ENCODE measurements at places on chromosomes 5 and 9.

GRCh38 chr9:69325409-69326212 is 596 bp downstream of the ENTREP1 start:
- no peak for DNase-seq

GRCh38 chr5:131684051-131684450 is 49.0 kb upstream of the RAPGEF6 start:
- DNase-seq, result no peak

- DNase-seq, result no peak
Measured at GRCh38 chr5:73214306-73214705, 41.3 kb downstream of the TMEM174 start.

GRCh38 chr9:78253285-78253684 is 17.4 kb downstream of the CEP78 start:
- DNase-seq, result no peak

- DNase-seq, result no peak
Measured at GRCh38 chr5:25009063-25009462, 364.3 kb upstream of the CDH10 start.

- no peak for DNase-seq
Measured at GRCh38 chr5:32476891-32477290, 32.4 kb upstream of the ZFR start.

DNA sequence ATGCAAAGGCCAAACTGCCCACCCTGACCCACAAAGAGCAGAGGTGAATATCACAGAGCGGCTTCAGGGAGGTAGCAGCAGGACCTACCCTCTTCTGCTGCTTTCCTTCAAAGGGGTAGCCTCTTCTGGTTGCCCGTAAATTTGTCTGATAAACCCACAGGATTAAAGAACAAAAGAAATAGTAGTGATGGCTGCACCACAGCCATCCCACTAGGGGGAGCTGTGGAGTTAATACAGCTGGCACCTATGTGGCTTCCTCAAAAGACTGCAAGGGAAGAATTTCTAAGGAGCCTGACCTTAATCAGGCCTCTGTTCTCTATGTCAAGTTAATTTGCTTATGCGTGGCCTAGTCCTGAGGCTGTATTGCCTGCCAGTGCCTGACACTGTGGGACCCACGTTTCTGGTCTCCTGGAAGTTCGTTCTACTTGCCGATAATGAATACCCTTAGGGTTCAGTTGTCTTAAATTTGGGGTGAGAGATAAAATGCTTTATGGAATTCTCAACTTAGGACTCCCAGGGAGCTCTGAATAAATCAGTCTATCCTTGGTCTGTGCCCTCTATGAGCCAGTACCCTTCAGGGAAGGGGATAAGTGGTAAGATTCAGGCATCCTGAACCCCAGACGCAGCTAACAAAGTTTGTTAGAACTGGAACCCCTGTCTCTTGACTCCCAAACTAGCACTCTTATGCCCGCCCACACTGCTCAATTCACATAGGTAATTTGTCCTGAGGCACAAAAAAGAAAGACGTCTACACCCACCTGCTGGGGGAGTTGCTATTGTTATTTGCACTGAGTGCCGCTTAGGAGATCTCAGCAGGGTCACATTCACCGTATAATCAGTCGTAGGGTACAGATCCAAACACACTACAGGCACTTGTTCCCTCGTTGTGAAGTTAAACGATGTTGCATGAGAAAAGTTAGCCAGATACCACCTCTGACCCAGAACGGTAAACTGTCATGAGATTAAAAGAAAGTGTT is 77.1 kb downstream of the SUSD1 start:
- peak; percentile 23 for DNase-seq

GRCh38 chr5:10854506-10855277 is 93.7 kb upstream of the DAP start:
- no peak for DNase-seq

DNA sequence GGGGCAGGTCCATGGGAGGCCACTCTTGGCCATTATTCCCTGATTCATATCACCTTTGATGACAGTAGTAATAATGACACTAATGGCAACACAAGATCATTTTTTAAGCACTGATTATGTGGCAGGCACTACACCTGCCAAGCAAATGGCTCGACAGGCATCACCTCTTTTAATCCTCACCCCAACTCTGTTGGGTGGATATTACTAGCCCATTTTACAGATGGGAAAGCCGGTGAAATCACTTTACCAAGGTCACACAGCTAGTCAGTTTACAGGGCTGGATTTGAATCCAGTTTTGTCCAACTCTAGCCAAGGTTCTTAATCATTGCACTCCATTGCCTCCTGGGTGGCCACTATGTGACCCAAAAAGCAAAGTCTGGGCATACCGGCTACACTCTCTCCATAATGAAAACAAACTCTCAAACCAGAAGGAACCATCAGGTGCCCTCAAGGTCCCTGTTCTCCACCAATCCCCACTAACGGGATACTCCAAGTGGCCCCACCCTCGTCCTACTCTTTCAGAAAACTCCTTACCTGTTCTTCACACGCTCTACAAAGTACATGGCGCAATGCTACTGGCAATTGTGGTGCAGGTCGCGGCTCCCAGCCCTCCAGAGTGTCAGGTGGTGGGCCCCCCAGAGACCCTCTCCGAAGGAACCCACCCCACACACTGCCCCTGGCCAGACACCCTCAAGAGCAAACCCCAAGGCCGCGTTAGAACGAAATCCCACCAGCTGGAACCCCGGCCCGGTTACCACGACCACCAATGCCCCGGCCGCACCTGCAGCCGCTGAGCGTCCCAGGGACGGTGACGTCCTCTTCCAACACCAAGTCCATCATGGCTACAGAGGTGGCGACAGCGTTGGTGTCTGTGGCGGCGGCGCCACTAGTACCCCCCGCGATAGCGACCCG is 572 bp downstream of the CDK5RAP2 start:
- no peak for DNase-seq

DNA sequence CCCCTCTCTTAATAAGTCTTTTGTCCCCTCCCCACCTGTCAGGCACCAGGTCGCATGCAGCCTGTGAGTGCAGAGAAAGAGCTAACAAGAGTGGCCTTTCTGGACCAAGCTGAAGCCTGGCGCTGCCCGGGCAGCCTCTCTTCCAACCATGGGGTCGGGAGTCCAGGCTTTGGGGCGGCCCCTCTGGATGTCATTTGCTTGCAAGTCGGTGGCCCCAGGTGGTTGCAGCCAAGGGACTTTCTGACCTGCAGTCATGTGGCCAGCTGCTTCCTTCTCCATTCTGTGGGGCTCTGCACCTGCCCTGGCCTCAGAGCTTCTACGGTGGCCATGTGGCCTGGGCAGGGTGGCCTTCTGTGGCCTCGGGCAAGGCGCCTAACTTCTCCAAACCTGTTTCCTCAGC is 159.7 kb downstream of the DAB2IP start:
- DNase-seq, result no peak

DNA sequence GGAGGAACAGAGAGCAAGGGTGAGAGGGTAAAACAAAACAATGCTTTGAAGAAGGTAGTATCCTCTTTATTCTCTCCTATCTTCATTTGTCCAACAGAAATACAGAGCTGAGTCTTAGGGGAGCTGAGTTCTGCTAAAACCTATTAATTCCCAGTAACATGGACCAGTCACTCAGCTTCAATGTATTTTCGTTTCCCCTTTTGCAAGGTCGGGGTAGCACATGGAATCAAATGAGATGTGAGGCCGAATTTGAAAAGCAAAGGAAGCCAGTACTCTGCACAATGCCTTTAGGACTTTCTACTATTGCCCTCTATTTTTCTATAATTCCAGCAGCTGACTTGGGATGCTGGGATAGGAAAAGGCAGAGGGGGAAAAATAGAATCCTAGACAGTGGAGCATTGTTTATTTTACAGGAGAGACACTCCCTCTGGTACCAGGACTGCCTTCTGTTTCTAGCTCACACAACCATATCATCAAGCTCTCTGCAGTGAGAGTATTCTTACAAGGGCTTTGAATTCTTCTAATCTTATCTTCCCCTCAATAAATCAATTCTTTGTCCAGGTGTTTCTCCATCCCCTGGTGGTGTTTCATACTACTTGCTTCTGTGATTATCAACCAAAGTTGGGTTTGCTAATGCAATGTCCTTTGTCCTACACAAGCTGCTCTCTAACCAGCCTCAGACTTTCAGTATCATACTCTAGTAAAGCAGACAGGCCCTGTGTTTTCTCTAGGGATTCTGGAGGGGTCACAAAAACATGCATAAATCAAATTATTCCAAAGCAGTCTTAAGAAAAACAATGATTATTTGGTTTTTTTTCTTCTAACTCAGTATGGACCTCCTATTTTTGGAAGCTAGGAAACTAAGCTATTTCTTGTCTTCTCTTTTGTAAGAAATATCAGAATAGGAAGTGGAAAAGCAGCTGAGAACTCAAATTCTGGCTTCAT is 341.5 kb downstream of the OSTF1 start:
- no peak for DNase-seq

- DNase-seq, result no peak
Measured at GRCh38 chr5:6111131-6111530, 267.2 kb downstream of the MED10 start.

GRCh38 chr9:8224381-8224801 is 424.8 kb upstream of the DMAC1 start:
- no peak for DNase-seq

GRCh38 chr9:113475031-113475430 is 11.5 kb downstream of the RGS3 start:
- DNase-seq, result no peak

GRCh38 chr5:37774912-37775483 is 64.8 kb downstream of the GDNF start:
- DNase-seq, result no peak

DNA sequence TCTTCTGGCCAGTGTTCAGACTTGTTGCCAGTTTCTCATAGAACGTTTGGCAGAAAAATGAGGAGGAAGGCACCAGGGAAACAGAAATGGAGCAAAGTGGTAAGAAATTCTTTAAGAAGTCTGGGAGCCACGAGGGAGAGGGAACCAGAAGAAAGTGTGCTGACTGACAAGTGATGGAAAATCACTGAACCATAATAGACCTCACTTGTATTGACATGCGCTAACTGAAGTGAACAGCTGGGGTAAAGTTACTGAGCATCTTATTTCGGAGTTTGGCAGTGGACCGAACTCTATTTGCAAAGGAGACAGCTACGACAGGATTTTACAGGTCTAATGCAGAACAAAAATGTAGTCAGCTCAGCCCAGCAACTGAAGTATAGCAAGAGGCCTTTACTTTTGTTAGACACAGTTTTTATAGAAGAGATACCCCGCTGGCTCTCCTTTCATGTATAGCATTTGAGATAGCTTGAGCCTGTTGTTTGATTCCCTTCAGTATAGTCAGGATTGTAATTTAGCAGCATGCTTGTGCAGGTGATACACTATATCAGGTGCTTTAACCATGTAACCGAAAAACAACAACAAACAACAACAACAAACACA is 53.6 kb downstream of the HMHB1 start:
- no peak for DNase-seq
